MV-4-11 (cell line): ENCODE measurements at places on chromosomes 16 and 17.
A peak's percentile ranks its signal among the peaks of the same experiment; 100 is the strongest.

- DNase-seq = no peak
Observed at GRCh38 chr16:35192993-35193392, 1733.6 kb downstream of the TP53TG3F start.

DNA sequence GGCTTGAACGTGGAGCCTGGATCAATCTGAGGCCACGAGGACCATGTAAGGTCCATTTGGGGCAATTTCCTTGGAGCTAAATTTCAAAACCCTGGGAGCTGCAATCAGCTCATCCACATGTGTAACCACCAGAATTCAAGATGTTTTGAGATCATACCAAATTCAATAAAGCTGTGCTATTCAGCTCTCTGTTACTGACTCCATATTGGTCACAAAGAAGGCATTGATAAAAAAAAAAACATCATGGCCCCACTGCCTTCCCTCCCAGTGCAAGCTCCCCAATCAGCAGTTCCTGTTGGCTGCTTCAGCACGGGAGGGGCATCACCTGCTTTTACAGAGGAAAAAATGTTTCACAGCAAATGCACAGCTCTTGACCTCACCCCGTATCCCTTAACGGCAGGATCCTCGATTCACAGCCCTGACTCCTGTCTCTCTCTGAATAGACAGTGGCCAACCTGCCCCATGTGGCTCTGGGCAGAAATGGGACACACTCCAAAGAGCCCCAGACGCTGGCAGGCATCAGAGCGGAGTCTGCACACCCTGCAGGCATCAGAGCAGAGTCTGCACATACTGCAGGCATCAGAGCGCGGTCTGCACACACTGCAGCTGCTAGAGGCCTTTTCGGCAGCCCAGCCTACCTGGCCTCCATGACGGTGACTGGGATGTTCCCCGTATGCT, 37.1 kb downstream of the FANCA start:
- no peak for DNase-seq

DNA sequence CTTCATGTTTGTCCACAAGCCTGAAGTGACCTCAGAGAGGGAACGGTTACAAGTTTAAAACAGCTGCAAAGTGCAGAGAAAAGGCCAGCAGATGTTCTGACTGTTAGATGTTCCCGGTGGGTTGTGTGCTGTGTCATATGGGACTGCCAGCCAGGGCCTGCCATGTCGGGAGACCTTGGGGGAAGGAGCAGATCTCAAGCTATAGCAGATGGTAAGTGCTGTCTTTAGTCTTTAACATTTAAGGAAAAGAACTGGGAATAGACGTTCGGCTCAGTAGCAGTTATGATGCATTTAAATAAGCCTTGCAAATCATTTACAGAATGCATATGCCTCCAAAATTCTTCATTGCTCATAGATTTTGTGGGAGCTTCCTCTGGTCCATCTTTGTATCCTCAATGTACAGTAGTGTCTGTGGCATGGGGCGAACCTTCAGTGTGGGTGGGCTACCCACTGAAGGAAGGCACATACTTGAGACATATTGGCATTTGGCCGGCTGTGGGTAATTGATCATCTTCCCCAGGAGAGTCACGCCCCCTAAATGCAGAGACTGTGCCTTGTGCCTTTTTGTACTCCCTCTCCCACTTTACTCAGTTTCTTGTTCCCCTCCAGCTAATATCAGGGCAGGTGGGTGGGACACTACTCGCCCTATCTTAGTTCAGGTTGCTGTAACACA, 131.9 kb downstream of the NPIPB5 start:
- DNase-seq = no peak

DNA sequence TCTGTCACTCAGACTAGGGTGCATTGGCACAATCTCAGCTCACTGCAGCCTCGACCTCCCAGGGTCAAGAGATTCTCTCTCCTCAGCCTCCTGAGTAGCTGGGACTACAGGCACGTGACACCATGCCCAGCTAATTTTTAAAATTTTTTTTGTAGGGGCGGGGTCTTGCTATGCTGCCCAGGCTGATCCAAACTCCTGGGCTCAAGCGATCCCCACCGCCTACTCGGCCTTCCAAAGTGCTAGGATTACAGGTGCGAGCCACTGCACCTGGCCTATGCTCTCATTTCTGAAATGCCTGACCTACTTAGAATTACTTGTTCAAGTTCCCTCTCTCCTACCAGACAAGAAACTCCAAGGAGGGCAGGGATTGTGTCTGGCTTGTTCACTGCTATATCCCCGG, 5.1 kb upstream of the GP2 start:
- DNase-seq = no peak

GRCh38 chr17:75031972-75032719, 14.6 kb downstream of the ATP5PD start:
- DNase-seq = peak; percentile 46

DNA sequence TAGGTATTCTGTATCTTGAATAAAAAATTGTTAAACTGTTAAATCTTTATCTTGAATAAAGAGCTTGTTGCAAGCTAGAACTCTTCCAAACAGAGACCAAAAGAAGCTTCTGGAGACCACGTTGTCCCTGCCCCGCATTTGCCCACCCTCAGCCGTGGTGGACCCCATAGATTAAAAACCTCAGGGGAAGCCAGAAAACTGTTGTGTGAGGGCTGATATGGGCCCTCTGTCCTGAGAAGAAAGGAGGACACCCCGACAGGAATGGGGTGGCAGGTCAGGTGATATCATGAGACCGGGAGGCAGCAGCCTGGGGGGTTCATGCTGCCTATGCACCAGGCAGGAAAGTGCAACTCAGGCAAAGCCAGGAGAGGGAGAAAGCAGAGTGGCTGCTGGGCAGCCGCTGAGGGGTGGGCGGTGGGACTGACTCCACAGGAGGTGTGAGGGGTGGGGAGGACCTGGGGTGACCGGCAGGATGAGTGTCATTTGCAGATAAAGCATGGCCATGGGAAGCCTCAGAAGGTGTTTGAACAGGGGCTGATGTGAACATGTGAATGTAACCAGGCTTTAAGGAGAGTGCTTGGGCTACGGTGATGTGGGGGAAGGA, 147.8 kb downstream of the IRF8 start:
- no peak for DNase-seq

- DNase-seq = peak; percentile 24
Observed at GRCh38 chr16:85422196-85422631, 190.9 kb upstream of the GSE1 start.

- DNase-seq = peak; percentile 40
Observed at GRCh38 chr16:68590201-68590994, 51.3 kb downstream of the ZFP90 start.

DNA sequence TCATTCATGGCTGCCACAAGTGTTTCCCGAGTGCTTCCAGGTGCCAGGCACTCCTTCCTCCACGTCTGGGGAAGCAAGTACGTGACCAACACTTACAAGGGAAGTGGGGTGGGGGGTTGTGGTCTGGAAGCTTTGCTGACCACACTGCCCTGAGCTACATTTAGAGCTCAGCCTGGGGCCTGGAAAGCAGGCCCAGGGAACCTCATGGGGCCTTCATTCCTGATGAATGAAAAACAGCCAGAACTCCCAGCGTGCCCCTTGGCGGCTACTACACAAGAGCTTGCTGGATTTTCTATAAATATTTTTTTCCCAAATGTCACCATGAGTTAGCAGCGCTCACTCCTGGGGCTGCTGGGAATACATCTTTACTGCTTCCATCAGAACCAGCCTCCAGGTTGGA, 73.3 kb downstream of the ABCC12 start:
- DNase-seq = no peak

GRCh38 chr17:48198950-48199541, 91.5 kb downstream of the SNX11 start:
- DNase-seq = no peak

- no peak for DNase-seq
Observed at GRCh38 chr17:78788451-78788850, 6.4 kb upstream of the CYTH1 start.

- DNase-seq = peak; percentile 70
Observed at GRCh38 chr16:30992931-30993816, 8.2 kb downstream of the HSD3B7 start.

- DNase-seq = no peak
Observed at GRCh38 chr17:55233840-55234239, 30.9 kb upstream of the HLF start.

GRCh38 chr17:2259769-2260536, 43.6 kb downstream of the SMG6 start:
- peak; percentile 76 for DNase-seq

DNA sequence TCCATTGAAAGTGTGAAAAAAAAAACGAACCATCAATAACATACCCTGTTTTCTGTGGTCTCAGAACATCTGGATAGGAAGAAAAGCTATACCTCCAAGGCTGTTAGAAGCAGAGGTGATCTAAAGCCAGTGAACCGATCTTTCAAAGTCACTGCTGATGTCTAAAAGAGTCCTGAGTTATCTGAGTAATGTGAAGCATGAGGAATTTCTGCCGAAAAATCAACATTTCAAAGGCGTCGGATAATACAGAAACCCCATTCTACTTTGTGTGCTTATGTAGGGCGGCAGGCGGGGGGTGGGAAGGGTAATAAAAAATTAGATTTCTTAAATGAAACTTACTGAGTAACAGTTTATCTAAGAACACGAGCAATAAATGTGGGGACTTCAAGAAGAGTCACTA, 3.9 kb downstream of the XYLT1 start:
- DNase-seq = no peak

GRCh38 chr17:81101614-81102306, 63.5 kb upstream of the PVALEF start:
- peak; percentile 78 for DNase-seq

GRCh38 chr16:9159839-9160550, 68.6 kb downstream of the HAPSTR1 start:
- peak; percentile 51 for DNase-seq

DNA sequence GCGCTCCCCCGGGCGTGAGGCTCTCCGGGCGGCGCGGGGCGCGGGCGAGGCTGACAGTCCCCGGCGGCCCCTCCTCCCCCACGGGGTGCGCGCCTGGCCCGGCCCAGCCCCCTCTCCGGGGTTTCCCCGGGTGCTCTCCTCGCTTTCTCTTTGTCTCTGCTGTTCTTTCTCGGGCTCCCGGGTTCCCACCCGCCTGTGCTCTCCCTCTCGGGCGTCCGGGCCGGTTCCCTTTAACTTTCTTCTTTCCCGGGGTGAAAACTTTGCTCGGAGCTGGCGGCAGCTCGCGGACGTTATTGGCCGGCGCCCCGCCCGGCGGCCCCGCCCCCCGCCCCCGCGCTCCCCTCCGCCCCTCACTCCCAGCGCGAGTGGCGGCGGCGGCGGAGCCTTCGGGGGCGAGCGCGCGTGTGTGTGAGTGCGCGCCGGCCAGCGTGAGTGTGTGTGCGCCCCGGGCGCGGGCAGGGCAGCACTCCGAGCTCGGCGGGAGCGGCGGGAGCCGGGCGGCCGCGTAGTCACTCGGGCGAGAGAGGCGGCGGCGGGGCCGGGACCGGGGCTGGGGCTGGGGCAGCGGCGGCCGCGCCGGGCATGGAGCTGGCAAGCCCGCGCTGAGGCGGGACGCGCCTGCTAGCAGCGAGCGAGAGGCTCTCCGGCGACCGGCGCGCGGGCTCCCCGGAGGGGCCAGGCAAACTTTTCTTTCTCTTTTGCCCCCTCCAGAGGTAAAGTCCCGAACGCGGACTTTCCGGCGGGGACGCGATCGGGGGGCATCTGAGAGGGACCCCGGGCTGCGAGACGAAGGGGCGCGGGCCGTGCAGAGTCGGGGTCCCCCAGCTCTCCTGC, at the start of gene NTN1:
Gene NTN1, plus strand, starts transcription at position 353 of the 834 bp plus-strand sequence. CDS start 864 bp downstream, outside the sequence.
- no peak for DNase-seq

DNA sequence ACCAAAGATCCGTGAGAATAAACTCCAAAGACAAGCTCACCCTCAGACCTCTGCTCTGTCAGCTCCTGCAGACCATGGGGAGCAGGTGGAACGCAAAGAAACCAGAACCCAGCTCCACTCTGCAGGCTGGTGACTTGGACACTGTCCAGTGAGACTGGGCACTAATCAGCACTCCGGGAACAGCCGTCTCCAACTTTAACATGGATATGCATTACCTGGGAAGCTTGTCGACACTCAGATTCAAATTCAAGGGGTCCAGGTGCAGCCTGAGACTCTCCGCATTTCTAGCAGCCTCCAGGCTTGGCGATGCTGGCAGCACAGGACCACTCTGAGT, 9.1 kb downstream of the SLX4 start:
- no peak for DNase-seq

- DNase-seq = no peak
Observed at GRCh38 chr17:46853896-46854444, 2.6 kb downstream of the WNT9B start.

GRCh38 chr16:14070877-14071575, at the start of gene MRTFB:
TSS of gene MRTFB (plus strand) at chr16:14071319. CDS start at chr16:14140607, 69,288 bp downstream.
- no peak for DNase-seq

- no peak for DNase-seq
Observed at GRCh38 chr17:32806646-32807045, 70.3 kb downstream of the MYO1D start.

GRCh38 chr17:80786470-80786869, 205.2 kb upstream of the CHMP6 start:
- DNase-seq = no peak

- DNase-seq = no peak
Observed at GRCh38 chr17:81539571-81539900, 11.4 kb downstream of the FSCN2 start.
